ENCODE measurements at places on chromosomes 3 and 15.

DNA sequence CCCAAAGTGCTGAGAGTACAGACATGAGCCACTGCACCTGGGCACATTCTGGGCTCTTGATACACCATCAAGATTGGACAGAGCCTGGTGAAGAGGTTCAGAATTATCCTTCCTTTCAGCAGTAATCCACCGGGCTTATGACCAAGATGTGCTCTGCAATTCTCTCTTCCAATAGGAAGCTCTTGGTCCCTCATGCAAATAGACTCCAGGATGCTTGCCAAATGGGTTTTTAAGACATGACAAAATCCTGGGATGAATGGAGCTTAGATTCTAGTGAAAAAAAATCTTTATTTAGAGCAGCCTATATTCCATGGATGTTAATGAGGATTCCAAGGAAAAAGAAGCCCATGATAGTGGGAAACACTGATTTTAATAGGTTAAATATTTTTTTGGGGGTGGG lies 119.1 kb downstream of the SV2B start:
- DNase-seq, result no peak

- no peak for DNase-seq
Measured at GRCh38 chr3:177337541-177338331, 140.5 kb upstream of the TBL1XR1 start.

DNA sequence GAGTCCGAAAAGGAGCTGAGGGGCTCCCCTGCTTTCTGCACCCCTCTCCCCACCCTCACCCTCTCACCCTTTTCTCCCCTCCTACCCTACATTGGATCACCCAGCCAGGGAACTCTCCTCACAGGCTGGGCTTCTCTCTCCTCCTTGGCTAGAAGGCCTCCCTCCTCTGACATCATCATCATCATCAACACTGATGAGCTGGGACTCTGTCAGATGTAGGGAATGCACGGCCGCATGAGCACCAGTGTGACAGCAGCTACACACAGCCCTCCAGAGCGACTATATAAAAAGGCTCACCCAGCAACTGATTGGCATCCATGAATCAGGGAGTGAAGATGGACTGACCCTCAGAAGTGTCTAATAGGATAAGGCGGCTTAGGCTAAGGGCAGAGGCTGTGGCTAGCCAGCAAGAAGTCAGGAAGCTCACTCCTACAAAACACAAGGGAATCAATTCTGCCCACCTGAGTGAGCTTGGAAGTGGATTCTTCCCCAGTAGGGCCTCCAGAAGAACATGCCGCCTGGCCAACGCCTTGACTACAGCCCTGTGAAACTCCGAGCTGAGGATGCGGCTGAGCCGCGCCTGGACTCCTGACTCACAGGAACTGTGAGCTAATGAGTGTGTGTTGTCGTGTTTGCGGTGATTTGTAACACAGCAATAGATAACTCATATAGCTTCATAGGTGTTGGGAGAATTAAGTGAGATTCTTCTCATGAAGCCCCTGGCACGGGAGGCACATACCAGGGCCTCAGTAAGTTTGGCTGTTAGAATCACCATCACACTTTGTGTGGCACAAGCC lies 147.6 kb downstream of the FAM43A start:
- no peak for DNase-seq

GRCh38 chr3:112654979-112655378 lies 14.0 kb upstream of the CCDC80 start:
- DNase-seq, result no peak

GRCh38 chr3:27521872-27522265 lies 37.7 kb upstream of the SLC4A7 start:
- DNase-seq, result no peak

DNA sequence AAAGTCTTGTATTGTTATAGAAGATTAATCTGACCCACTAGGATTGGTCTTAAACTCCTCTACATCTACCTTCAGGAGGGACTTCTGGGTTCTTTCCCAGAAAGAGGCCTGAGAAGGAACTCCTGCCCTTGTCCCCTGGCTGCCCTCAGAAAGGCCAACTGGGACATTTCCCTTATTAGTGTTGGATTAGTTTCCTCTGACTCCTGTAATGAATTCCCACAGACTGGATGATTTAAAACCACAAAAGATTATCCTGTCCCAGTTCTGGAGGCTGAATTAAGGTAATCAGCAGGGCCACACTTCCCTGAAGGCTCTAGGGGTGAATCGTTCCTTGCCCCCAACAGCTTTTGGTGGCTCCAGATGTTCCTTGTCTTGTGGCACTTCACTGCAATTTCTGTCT lies 102.8 kb upstream of the NMNAT3 start:
- no peak for DNase-seq

- no peak for DNase-seq
Measured at GRCh38 chr15:37020852-37021251, 79.5 kb downstream of the MEIS2 start.

- no peak for DNase-seq
Measured at GRCh38 chr3:191005790-191006189, 143.3 kb upstream of the GMNC start.

GRCh38 chr15:47696351-47696750 lies 21.0 kb upstream of the SEMA6D start:
- no peak for DNase-seq
